ENCODE measurements at places on chromosomes 11 and 22. TPM values are rescaled to one million over a fixed set of nuclear protein-coding genes. Genes with fewer than 3 reads are reported as not detected.

DNA sequence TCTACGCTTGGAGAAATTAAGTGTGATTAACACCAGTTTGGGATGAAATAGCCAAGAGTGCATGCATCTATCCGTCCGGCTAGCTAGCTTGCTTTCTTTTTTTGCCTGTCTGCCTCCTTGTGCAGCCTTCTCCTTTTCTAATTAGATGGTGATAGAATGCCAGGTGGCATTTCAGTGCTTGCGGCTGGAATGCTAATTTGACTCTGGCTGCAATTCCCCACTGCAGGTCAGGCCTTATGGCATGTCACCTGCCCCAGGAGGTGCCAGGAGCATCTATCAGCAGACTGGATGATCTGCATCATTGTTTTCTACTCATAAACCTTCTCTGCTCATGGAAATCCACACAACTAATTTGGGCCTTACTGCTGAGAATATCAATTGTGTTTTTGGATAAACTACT is 51.1 kb upstream of the CABP7 start:
- H3K4me3 ChIP-seq = no peak overlapping the region
- H3K36me3 ChIP-seq = peaks cover 27% of the 10 kb centered on the region
- H3K27ac ChIP-seq = no peak overlapping the region
- no peak for DNase-seq

GRCh38 chr11:95891423-95892170 is 32.3 kb downstream of the MTMR2 start:
- H3K27me3 ChIP-seq = no peaks in the 10 kb centered on the region
- no peak for DNase-seq
- no peak overlapping the region for H3K4me3 ChIP-seq
- H3K36me3 ChIP-seq = no peaks in the 10 kb centered on the region

DNA sequence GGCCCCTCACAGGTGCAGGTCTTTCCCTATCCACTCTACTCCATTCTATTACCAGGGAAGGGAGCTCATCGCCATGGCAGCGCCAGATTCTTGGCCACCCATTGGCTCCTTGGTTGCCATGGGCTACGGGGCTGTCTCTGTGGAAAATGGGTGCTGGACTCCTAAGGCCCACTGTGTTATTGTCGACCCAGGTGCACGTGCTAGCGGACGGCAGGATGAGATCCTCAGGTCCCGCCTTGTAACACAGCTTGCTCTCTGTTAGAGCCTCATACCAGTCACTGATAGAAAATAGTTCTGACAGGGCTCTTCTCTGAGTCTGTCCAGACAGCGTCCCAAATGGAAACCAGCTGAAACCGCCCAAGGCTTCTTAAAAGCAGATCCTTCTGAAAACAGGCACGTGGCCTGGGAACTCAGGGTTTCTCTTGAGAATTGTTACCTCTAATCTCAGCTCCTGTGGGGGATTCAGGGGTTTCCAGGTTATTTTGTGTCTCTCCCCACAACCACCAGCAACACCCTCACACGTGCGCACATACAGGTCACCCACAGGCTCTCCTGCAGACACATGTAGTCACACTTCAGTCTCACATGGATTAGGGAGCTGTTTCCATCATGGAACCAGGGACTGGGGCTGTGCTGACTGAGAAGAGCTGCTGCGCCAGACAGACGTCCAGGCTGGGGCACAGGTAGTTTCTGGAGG is 1.5 kb downstream of the TUB start:
- no peaks in the 10 kb centered on the region for H3K4me1 ChIP-seq
- peak overlapping the region; percentile 15 for H3K4me3 ChIP-seq
- H3K27ac ChIP-seq = no peak overlapping the region

The BIK gene
- 2.3 TPM for total RNA-seq
